ENCODE measurements at places on chromosomes 4 and X. TPM values are rescaled to one million over a fixed set of nuclear protein-coding genes. Genes with fewer than 3 reads are reported as not detected.

DNA sequence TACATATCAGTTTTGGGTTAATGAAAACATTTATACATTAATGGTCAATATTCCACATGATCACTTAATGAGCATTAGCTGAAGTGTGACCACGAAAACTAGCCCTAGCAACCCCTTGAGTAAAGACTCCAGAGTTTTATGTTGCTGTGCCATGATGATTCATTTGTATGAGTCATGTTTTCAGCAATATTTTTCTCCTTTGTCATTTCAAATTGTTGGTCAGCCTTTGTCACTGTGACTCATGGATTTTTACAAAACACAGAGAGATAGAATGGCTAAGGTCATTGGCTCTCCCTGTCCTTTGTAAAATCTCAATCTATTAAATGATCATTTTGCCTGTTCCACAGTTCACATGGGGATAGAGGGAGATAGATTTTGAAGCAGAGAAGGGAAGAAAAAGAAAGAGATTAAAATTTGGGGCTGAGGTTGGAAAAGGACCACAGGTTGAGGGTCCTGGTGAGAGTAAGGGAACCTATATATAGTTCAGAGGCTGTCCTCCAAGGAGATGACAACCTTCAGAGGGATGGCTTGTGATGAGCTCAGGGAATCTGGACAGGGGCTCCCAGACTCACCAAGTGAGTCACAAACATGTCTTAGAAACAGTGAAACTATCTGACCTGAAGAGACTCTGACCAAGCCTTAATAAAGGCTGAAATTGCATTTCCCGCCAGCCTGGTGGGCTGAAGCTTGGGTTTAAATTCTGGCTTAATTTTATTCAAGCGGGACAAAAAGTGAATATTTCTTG lies 25.6 kb downstream of the NR0B1 start:
- no peak overlapping the region for H3K4me3 ChIP-seq
- no peaks in the 10 kb centered on the region for H3K36me3 ChIP-seq
- no peaks in the 10 kb centered on the region for H3K27me3 ChIP-seq
- no peaks in the 10 kb centered on the region for H3K4me1 ChIP-seq
- DNase-seq, result no peak

Gene ARHGAP6
- total RNA-seq, result 5.0 TPM

DNA sequence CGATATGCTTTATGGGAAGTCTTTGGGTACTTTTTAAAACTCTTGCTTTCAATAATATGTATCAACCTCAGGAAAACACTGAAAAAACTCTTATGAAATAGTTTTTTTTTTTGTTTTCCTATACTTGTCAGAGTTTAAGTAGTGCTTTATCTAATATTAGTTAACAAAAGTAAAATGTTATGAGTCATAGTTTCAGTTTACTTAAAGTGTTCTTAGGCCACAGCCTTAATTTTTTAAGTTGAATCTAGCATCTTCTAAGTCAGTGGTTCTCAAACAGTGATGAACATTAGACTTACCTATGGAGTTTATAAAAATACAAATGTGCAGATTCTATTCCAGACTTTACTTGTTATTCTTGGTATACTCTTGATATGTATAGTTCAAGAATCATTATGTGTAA lies 26.3 kb upstream of the ADGRL3 start:
- H3K27ac ChIP-seq, result no peak overlapping the region
- no peaks in the 10 kb centered on the region for H3K27me3 ChIP-seq
- no peak for DNase-seq

Gene COL25A1
- total RNA-seq, result not detected

DNA sequence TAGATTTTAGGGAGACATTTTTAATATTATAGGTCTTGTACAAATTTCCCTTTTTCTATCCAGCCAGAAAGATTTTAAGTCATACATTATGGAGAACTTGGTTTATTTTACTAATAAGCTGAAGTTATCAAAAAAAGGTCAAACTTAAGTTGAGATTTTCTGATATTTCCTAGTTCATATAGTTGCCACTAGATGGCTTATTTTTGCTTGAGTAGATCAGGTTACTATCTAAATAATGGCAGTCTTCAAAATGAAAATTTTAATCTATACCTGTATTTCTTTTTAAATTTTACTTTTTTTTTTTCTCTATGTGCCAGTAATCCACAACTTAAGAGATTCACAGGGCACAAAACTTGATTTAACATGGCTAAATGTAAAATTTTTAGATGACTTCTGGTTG lies 52.3 kb downstream of the USP9X start:
- H3K4me1 ChIP-seq, result no peaks in the 10 kb centered on the region
- no peaks in the 10 kb centered on the region for H3K27me3 ChIP-seq
- H3K4me3 ChIP-seq, result no peak overlapping the region
- no peak for DNase-seq

GRCh38 chrX:14356401-14356800 lies 172.9 kb upstream of the GLRA2 start:
- DNase-seq, result no peak
- no peaks in the 10 kb centered on the region for H3K36me3 ChIP-seq
- no peak overlapping the region for H3K27ac ChIP-seq
- H3K27me3 ChIP-seq, result no peaks in the 10 kb centered on the region
